Neural progenitor cell (in vitro differentiated cells): ENCODE measurements at places on chromosomes 6 and 20. TPM values are rescaled to one million over a fixed set of nuclear protein-coding genes. Genes with fewer than 3 reads are reported as not detected.

- H3K4me1 ChIP-seq, result no peaks in the 10 kb centered on the region
- no peaks in the 10 kb centered on the region for H3K27me3 ChIP-seq
- no peak overlapping the region for H3K4me3 ChIP-seq
- no peak overlapping the region for H3K27ac ChIP-seq
- no peak for DNase-seq
- H3K36me3 ChIP-seq, result no peaks in the 10 kb centered on the region
Measured at GRCh38 chr6:159045801-159046200, 1.0 kb upstream of the TAGAP start.

GRCh38 chr6:19137505-19137904 lies 699.7 kb upstream of the ID4 start:
- no peak for DNase-seq
- H3K36me3 ChIP-seq, result no peaks in the 10 kb centered on the region
- no peak overlapping the region for H3K27ac ChIP-seq

GRCh38 chr6:169858935-169859351 lies 107.5 kb downstream of the ERMARD start:
- H3K27me3 ChIP-seq, result no peaks in the 10 kb centered on the region
- no peaks in the 10 kb centered on the region for H3K4me1 ChIP-seq
- H3K4me3 ChIP-seq, result no peak overlapping the region
- no peak for DNase-seq
- H3K27ac ChIP-seq, result no peak overlapping the region

- H3K36me3 ChIP-seq, result no peaks in the 10 kb centered on the region
- H3K4me1 ChIP-seq, result peaks cover 9% of the 10 kb centered on the region
- H3K27ac ChIP-seq, result no peak overlapping the region
- H3K27me3 ChIP-seq, result no peaks in the 10 kb centered on the region
- DNase-seq, result no peak
Measured at GRCh38 chr6:52739627-52740026, 23.6 kb downstream of the GSTA2 start.

- H3K4me3 ChIP-seq, result no peak overlapping the region
- no peaks in the 10 kb centered on the region for H3K4me1 ChIP-seq
- peak; percentile 47 for DNase-seq
- no peaks in the 10 kb centered on the region for H3K27me3 ChIP-seq
Measured at GRCh38 chr6:129248946-129249345, 366.0 kb downstream of the LAMA2 start.

DNA sequence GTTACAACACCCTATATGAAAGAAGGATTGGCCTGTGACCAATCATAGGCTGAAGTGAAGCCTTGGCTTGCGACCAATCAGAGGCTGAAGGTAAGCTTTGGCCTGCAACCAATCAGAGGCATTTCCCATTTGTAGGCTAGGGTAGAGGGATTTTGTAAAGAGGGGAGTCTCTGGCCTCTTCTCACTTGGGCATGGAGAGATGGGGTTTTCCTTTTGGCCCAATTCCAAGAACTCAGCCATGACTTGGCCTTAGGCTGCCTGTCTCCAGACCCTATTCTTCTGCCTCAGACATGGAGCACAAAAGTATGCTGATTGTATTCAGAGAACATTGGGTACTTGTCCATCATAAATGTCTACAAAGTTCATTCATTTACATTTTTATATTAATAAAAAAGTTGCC lies 308.3 kb downstream of the UTRN start:
- no peak overlapping the region for H3K27ac ChIP-seq
- no peaks in the 10 kb centered on the region for H3K36me3 ChIP-seq
- peaks cover 4% of the 10 kb centered on the region for H3K4me1 ChIP-seq
- H3K27me3 ChIP-seq, result no peaks in the 10 kb centered on the region
- no peak overlapping the region for H3K4me3 ChIP-seq

The PIGU gene
- total RNA-seq, result 35.6 and 40.1 TPM in 2 replicates

DNA sequence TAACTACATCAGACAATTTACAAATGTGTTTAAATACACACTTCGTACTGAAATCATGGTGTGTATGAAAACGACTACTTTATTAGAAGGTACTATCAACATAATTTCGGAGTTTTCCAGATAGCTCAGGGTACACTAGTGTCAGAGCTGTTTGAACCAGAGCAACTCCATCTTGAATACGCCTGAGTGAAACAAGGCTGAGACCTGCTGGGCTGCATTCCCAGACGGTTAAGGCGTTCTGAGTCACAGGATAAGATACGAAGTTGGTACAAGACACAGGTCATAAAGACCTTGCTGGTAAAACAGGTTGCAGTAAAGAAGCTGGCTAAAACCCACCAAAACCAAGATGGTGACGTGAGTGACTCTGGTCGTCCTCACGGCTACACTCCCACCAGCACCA lies 167.6 kb downstream of the THBS2 start:
- H3K4me1 ChIP-seq, result no peaks in the 10 kb centered on the region
- no peaks in the 10 kb centered on the region for H3K27me3 ChIP-seq
- H3K4me3 ChIP-seq, result no peak overlapping the region
- no peaks in the 10 kb centered on the region for H3K36me3 ChIP-seq
- DNase-seq, result no peak
- no peak overlapping the region for H3K27ac ChIP-seq
